Thoracic aorta (tissue), 2 donors: ENCODE measurements at places on chromosomes 1 and 21.

- no peak for DNase-seq
Observed at GRCh38 chr1:117838911-117839310, 90.5 kb downstream of the GDAP2 start.

DNA sequence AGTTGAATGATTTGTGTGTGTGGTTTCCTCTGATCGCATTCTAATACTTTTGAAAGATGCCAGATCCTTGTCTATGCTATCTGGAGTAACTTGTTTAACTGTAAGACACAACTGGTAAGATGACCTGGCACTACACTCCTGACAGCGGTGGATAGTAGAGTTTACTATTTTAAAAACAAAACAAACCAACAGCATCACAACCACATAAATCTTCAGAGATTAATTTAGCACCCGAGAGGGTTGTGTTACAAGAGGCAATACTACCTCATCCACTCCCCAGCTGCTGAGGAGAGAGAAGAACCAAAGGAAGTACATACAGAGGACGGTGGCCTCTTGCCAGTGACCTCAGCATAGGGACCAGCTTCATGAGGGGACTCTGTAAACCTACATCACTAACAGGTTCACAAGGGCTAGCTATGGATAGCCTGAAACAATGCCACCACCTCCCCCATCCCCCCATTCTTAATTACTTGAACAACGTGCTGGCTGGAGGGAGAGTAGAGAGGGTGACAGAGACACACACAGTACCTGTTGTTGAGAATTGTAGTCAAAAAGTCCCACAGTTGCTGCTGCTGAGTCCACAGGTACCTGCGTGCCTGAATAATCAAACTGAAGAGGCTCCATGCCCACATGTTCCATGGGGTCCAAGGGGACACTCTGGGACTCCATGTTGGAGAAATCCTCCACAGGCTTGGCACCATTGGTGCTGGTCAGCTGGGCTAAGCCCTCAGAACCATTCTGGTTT, 73.5 kb downstream of the PUM1 start:
- DNase-seq, result no peak

DNA sequence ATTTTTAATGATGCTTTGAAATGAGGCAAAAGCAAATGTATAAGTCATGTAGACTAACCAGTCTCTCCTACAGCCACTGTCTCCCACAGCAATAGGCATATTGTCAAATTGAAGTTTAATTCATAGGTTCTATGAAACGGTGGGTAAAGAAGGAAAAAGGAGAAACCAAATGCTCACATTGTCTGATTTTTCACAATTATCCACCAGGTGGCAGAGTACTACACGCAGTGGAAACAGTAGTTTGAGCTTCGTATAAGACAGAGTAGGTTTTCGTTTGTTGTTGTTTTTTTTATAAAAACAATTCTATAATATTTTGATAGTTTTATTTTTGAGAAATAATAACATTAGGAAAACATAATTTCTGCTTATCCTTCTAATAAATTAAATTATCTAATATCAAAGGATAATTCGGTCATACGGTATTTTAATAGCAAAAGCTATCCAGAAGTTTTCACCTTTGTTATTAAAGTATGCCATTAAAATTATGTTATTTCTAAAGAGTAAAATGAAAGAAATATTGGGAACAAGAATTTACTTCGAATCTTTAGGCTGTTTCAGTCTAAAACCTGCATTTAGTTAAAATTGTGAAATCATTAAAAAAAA, 39.1 kb downstream of the TYW3 start:
- DNase-seq, result no peak

DNA sequence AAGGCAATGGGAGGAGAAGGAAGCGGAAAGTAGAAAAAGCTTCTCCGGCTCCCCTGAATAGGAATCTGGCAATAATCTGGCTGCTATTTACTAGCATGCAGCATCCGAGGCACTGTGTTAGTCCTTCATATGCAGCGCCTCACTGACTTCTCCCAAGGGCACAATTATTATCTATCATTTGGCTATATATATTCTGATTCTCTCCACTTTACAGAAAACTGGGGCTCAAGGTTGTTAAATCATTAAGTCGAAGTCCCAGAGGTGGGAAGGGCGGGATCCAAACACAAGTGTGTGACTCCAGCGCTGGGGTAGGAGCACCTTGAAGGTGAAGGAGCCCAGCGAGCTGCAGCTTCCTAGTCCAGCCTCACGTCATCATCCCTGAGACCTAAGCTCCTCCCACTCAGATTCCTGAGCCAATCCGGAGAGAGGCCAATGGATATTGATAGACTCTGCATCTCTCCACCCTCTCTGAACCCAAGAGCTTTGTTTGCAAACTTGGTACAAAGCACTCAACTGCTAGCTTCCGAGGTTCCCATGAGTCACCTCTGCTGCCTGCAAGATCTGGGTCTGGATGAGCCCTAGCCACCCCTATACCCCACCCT, 16.6 kb upstream of the EYA3 start:
- no peak for DNase-seq

DNA sequence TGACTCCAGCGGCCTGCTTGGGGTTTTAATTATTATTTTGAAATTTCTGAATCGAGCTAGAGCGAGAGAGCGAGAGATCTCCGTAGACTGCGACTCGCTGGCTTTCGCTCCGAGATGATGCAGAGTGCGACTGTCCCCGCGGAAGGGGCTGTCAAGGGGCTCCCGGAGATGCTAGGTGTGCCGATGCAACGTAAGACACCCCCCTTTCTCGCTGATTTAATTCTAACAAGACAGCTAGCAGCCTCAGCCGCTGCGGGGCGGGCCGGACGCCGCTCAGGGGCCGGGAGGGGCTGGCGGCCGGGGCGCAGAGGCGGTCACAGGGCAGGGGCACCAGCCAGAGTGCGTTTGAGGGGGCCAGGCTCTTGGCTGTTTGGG, 339 bp downstream of the LHX4 start:
- no peak for DNase-seq

GRCh38 chr1:20552728-20553445, 514 bp downstream of the FAM43B start:
- DNase-seq, result no peak

GRCh38 chr1:77562596-77563150, 119.8 kb downstream of the ZZZ3 start:
- no peak for DNase-seq

DNA sequence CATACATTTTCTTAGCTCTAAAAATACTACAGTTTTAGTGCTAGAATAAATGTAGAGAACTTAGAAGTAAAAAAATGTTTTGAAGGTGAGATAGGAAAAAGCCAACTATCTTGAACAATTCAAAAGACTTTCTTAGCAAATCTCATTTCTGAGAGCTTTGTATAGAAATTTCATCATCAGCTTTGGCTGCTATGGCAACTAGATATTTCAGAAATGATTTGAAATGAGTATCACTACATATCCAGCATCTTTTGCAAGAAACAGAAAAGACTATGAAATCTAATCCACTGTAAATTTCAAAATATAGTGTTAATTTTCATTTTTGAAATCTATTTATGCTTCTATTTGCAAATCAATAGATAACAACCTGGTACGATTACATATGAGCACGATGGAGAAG, 57.7 kb downstream of the RGS7 start:
- DNase-seq, result no peak

DNA sequence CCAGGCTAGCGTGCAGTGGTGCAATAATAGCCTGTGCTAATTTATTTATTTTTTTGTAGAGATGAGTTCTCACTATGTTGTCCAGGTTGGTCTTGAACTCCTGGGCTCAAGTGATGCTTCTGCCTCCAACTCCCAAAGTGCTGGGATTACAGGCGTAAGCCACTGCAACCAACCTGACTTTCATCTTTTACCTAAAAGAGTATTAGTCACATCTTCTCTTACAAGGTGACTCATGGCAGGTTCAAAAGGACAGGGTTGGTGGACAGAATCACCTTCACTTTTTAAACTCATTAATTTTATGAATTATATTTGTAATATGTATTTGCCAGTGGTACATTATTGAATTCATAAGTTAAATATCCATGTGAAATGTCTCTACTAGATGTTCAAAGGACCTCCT, 18.1 kb downstream of the JAM2 start:
- DNase-seq, result no peak

- DNase-seq, result no peak
Observed at GRCh38 chr1:213652109-213652508, 335.7 kb upstream of the PROX1 start.

DNA sequence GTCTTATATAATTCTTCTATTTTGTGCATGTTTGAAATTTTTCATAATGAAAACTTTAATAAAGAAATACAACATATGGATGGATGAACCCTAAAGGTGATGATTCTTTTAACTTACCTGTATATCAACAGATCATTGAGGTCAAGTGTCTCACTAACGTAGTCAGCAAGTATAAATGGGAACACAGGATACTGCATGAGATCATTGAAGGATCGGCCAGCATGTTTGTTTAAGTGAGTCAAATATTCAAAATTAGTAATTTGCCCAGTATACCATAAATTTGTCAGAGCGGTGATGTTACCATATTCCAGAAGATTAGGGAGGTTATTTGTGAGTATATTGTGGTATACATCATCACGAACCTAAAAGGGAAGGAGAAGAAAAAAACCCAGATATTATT, 71.0 kb upstream of the GNG4 start:
- DNase-seq, result no peak

- DNase-seq, result peak; percentile 46
Observed at GRCh38 chr1:115134850-115135480, 45.7 kb upstream of the TSPAN2 start.

- no peak for DNase-seq
Observed at GRCh38 chr1:87155170-87155569, 173.5 kb upstream of the LMO4 start.

DNA sequence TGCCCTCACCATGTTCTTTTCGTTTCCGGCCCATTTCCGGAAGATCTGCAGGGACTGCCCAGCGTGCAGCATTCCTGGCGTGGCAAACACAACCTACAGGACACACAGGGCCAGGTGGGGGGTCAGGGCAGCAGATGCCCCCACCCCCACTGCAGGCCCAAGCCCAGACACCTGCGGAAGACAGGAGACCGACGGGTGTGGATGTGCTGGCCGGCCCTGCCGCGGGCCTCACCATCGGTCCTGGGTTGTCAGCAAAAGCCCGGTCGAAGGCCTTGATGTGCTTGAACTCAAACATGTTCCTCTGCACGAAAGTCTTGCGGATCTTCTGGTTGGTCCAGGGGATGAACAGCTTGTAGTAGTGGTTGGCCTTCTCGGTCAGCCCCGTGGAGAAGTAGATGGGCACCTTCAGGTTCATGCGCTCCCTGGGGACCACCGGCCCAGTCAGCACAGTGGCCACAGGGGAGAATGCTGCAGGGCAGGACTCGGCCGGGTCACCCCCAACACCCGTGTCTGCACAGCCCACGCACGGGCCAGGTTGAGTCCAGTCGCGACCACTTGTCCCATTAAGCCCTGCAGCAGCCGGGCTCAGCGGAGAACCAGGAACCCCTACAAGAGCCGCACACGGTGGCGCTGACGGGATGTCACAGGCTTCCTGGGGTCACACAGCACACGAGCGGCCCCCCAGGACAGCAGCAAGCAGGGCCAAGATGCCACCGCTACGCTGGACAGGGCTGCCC, 5.3 kb downstream of the PUSL1 start:
- DNase-seq, result no peak

- no peak for DNase-seq
Observed at GRCh38 chr1:190140644-190141043, 337.0 kb downstream of the BRINP3 start.

- DNase-seq, result no peak
Observed at GRCh38 chr1:96049759-96050409, 671.7 kb upstream of the PTBP2 start.

- no peak for DNase-seq
Observed at GRCh38 chr1:28519946-28520725, 14.3 kb downstream of the RCC1 start.

DNA sequence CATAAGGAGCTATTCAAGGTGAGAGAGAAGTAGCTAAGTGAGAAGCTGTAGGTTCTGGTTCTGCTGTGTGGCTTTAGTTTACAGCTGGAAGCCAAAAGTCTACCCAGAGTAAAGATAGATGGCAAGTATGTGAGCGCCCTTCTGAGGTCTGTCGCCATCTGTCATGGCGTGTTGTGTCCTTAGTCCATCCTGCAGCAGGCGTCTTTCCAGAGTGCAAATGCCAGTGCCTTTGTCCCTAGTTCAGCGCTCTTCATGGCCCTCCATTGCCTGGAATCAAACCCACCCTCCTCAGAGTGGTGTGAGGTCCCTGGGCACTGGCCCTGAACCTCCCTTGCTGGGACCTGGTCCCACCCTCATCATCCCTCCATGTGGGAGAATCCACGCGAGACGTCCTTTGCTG, 96.6 kb downstream of the ADARB1 start:
- no peak for DNase-seq

GRCh38 chr1:61013189-61013945, 69.0 kb upstream of the NFIA start:
- DNase-seq, result no peak

- DNase-seq, result no peak
Observed at GRCh38 chr1:99755664-99756063, 10.8 kb downstream of the FRRS1 start.

GRCh38 chr1:115140442-115141144, 51.3 kb upstream of the TSPAN2 start:
- no peak for DNase-seq

GRCh38 chr21:41795726-41796125, 28.9 kb upstream of the RIPK4 start:
- DNase-seq, result no peak

DNA sequence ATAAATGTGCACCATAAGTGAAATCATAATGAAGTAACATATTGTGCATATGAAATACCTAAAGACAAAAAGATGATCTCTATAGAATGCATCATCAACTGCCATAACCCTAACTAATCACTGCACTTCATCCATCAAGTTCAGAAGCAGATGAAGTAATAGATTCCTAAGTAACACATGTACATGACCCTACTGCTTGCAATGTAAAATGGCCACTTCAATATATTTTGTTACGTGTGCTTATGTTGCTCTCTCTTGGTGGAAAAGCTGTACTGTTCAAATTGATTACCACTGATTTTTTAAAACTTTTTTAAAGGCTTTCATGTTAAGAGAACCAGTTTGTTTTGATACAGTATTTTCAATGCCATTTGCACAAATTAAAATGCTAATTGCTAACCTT, 141.8 kb downstream of the TTLL7 start:
- no peak for DNase-seq

- DNase-seq, result no peak
Observed at GRCh38 chr1:201570886-201571624, 32.1 kb downstream of the NAV1 start.

DNA sequence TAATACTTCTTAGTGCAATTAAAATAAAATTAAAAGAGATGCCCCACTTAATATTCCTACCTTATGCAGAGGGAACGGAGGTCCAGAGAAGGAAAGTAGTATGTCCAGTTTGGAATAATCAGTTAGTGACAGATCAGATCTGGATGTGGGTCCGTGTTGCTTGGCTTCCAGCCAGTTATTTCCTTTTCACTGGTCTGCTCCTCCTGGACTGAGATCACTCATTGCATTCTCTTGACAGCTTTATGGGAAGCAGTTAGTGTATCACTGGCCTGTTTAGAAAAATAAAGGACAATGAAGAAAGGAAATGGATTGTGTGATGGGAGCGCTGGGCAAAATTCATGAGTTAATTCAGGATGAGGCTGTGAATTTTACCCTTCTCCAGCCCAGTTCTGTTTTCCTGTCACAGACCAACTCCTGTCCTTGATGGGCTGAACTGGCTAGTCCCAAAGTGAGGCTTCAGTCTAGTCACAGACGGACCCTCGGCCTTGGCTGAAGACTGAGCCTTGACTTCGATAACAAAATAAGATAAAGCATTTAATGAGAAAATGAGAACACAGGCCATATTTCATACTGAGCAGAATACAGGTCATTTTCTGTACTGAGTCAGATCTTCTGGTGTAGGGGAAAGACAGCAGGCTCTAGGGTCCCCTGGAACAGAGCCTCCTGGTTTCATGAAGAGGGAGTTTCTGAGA, 85.2 kb upstream of the TRABD2B start:
- DNase-seq, result no peak
